Adrenal gland (tissue), 19 donors: ENCODE measurements at places on chromosomes 12 and 14. TPM values are rescaled to one million over a fixed set of nuclear protein-coding genes. Genes with fewer than 3 reads are reported as not detected.

DNA sequence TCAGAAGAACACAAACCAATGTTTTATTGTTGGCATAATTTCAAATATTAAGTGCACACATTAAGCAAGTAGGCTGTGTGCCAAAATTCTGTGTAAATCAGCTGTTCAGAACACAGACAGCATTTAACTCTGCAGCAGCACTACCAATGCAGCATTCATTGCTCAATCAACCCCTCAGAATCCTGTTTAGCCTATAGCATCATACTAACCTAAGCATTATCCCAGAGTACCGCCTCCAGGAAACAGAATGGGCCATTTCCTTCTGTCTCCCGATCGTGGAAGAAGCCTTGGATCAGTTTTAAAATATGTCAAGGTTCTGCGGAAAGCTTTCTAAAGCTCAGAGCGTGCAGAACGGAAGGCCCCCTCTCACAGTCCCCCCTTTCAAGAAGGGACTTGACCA lies 3.3 kb downstream of the IL26 start:
- DNase-seq: no peak

GRCh38 chr12:8941691-8942478 lies 7.6 kb downstream of the M6PR start:
- DNase-seq: no peak

- DNase-seq: no peak
Observed at GRCh38 chr14:101476258-101476915, 84.9 kb upstream of the DIO3 start.

DNA sequence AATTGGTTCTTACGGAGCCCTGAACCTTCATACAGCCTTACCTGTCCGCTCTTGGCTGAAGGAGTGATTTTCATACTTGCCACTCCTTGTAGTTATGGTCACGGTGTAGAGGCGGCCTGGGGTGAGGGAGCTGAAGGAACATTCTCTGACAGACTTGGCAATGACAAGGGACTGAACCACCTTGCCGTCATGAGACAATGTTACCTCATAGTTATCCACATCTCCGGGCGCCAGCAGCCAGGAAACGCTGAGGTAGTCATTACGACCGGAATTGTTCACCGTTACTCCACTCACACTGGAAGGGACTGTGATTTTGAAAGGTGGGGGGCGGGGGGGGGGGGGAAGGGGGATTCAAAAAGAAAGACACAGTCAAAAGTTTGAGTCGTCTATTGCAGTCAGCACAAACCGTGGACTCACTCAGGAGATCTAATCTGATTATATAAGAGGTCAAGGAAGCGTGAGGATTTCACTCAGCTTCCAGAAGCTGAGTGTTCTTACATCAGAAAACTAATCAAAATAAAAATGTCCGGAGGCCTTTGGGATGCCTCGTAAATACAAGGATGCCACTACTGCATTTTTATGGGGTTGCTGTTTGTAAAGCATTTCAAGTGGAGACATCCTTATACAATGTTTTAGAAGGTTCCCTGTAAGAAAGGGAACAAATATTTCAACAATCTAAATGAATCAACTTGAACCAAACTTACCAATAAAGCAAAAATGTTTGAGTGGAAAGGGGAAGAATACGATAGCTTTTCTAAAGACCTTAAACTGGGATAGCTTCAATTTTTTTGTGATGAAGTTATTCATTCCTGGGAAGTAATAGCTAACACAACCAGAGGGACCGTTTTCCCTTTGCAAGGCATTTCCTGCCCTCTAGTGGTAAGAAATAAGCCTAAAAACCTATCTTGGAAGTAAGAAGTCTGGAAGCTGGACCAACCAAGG lies 60.6 kb downstream of the PTPRB start:
- DNase-seq: peak; percentile 22

Gene DDIT3
- 72.8 TPM for polyA plus RNA-seq

Gene TAS2R10
- 0.44 TPM for polyA plus RNA-seq

- no peak for DNase-seq
Observed at GRCh38 chr14:91380610-91381371, 36.8 kb downstream of the CCDC88C start.

- peak; percentile 52 for DNase-seq
Observed at GRCh38 chr12:51269174-51270066, 795 bp downstream of the SMAGP start.

- DNase-seq: no peak
Observed at GRCh38 chr14:53144244-53144643, 8.9 kb downstream of the DDHD1 start.

DNA sequence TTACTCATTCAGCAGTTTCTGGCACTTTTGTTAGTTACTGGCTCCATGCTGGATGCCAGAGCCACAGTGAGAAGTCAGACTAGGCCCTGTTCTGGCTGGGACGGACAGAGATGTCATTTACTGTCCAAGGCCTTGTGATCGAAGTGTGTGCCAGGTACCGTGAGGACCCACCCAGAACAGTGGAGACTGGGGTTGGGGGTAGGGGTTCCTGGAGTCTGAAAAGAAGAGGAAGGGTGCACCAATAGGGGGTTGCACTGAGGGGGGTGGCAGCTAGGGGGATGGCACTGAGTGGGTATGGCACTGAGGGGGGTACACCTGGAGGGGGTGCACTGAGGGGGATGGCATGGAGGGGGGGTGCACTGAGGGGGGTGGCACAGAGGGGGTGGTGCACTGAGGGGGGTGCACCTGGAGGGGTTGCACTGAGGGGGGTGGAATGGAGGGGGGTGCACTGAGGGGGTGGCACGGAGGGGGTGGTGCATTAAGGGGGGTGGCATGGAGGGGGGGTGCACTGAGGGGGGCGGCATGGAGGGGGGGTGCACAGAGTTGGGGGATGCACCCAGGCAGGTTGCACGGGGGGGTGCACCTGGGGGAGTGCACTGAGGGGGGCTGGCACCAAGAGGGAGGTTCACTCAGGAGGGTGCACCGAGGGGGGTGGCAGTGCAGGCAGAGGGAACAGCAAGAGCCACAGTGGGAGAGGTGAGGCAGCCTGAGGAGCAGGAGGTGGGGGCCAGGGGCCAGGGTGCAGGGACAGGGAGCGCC lies 10.6 kb upstream of the CYP46A1 start:
- no peak for DNase-seq

Gene DENND5B
- 6.3 TPM for polyA plus RNA-seq

- no peak for DNase-seq
Observed at GRCh38 chr12:55746174-55746912, 3.4 kb downstream of the GDF11 start.

GRCh38 chr12:3732901-3733300 lies 20.0 kb downstream of the CRACR2A start:
- no peak for DNase-seq

Gene AMDHD1
- polyA plus RNA-seq: 87.4 TPM

- peak; percentile 98 for DNase-seq
Observed at GRCh38 chr14:75278422-75279152, at the start of gene FOS. Gene FOS (plus strand): TSS chr14:75278828. CDS start chr14:75278983, 155 bp downstream.

Gene PSMB5
- 175 TPM for polyA plus RNA-seq

DNA sequence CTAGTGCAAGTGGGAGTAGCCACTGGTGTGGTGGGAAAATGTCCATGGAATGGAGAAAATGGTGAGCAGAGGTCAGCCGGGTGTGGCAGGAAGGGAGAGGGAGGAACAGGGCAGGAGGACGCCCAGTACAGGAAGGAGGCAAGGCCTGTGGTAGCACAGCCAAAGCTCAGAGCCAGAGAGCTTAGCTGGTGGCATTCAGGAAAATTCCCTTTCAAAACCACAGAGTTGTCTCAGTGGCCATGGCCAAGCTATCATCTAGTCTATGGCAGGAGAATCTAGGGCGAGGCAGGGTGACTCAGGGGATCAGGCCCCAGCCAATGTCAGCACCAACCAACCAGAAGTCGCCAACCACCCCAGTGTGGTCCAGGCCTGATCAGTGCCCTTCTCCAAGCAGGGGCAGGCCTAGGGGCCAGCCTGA lies 67.7 kb upstream of the DDX11 start:
- no peak for DNase-seq

DNA sequence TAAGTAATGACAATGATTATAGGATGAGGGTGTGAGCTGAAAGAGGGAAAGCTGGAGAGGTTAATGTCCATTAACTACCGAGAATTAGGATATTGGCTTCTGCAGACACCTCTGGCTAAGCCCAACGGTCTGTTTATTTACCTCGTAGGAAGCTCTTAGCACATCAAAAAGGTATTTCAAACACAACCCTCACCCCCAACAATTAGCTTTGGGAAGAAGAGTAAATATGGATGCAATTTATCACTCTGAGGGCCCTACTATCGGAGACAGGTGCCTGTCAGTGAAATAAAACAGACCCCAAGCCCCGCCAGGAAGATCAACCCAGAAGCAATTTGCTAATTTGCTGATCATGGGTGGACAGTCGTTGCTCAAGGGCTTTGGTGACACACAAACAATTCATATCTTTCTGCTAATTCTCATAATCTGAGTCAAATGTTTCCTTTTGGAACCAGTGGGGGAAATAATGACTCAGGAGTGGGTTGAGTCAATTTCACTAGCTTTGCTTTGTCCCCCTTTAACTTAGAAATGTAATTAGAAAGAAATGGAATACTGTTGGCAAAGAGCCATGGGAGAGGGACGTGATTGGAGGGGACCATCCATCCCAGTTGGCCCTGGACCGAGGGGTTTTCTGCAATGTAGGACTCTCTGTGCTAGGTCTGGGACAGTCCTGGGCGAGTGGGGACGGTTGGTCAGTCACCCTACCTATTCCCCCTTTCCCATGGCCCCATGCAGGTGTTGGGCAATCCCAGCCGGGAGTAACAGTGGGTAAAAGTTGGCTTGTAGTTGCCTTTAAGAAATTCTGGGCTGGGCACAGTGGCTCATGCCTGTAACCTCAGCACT lies 99.1 kb upstream of the MED13L start:
- no peak for DNase-seq

Gene CNOT2
- polyA plus RNA-seq: 60.2 TPM

- no peak for DNase-seq
Observed at GRCh38 chr14:31124197-31124596, 83.4 kb downstream of the HECTD1 start.

GRCh38 chr14:63454436-63454835 lies 88.7 kb downstream of the PPP2R5E start:
- no peak for DNase-seq

Gene MANSC1
- polyA plus RNA-seq: 3.9 TPM

DNA sequence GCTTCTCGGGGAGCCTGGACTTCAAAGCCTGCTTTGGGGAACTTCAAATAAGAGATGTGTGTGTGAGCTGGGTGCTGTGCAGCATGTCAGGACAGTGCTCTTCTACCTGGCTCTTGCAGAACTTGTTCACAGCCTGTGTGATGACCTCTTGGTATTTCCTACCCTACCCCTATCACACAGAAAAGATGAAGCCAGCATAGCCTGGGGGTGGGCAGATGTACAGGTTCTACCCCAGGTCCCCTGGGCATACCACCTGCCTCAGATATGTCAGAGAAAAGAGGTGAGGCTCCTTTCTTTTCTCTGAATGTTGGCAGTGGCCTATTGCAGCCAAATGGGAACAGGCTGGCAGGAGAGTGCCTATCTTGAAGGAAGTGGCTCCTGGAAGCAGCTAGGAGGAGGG lies 111.7 kb upstream of the ALG10B start:
- DNase-seq: no peak

DNA sequence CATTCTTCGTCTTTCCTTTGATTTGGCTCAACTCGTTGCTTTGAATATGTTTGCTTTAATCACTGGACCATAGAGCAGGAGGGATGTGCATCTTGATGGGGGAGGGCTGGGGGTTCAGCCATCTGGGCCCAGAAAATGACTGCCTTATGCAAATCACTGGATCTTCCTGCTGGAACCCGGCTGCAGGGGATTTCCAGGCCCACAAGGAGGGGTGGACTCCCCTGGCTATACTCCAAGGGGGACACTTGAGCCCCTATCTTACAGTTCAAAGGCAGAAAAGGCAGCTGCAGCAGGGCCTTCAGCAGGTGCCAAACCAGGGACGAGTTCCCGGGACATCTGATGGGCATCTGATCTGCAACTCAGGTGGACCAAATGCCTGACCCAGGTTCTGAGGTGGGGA lies 122.5 kb downstream of the DICER1 start:
- DNase-seq: peak; percentile 35

Gene TAS2R30
- polyA plus RNA-seq: not detected

DNA sequence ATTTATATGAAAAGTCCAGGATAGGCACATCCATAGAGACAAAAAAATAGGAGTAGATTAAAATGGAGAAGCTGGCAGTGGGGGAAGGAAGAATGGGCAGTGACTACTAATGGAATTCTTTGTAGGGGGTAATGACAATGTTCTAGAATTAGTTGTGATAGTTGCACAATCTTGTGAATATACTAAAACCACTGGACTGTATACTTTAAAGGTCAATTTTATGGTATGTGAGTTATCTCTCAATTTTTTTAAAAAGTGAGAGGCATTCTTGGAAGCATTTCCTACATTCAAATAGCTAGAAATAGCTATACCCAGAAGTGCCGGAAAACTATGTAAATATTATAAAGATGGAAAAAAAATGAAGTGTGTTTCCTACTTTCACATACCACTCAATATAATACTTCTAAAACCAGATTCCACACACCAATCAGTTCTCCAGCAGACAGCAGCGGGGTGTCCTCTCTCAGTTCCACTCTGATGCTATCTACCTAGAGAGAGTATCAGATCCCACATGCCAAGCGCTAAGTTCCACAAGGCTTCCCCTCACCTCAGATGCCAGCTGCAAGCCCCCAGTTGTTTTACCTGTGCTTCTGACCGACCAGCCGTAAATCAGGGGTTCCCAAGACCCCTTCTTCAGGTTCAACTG lies 41.7 kb upstream of the NID2 start:
- DNase-seq: no peak

GRCh38 chr14:42011221-42011620 lies 404.5 kb downstream of the LRFN5 start:
- DNase-seq: no peak
